ENCODE measurements at places on chromosomes 16 and 17.

DNA sequence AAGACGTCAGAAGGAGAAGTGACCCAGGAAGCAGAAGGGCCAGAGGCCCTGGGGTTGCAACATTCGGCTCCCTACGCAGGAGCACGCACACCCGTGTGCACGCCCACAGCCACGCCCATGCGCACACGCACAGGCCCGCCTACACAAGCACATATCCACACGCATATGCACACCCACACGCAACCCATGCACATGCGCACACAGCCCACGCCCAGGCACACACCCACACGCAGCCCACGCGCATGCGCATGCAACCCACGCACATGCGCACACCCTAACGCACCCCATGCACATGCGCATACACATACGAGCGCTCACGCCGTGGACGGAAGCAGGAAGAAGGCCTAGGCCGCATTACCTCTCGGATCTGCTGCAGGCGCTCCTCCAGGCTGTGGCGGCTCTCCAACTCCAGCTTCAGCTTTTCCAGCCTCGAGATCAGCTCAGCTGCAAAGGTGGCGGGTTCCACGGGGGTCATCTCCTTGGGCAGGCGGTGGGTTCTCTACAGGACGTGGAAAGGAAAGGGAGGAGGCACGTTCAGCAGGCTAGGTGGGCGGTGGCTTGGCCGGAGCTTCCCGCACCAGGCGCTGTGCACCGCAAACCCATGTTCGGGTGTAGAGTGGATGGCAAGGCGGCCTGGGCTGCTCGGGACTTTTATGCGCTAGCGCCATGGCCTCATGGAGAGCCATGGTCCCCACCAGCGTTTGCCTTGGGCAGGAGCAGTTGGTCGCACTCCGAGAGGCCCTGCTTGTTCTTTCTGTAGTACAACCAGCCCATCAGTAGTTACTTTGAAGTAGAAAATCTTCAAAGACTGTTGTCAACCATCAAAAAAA, 23.4 kb downstream of the AXIN2 start:
- DNase-seq = peak; percentile 66

GRCh38 chr17:34852614-34853013, 108.6 kb downstream of the CCT6B start:
- DNase-seq = no peak

GRCh38 chr17:77889866-77890760, 68.4 kb upstream of the TNRC6C start:
- no peak for DNase-seq

- no peak for DNase-seq
These were observed 4.1 kb upstream of the PDE6G start for GRCh38 chr17:81660441-81660840.

- no peak for DNase-seq
These were observed 40.9 kb downstream of the RMI2 start for GRCh38 chr16:11386054-11386680.

- DNase-seq = no peak
These were observed 12.2 kb upstream of the ITGAE start for GRCh38 chr17:3813171-3813570.

- peak; percentile 74 for DNase-seq
These were observed 147.4 kb upstream of the TBX2 start for GRCh38 chr17:61251939-61252865.

GRCh38 chr17:68613739-68614298, 12.7 kb upstream of the FAM20A start:
- DNase-seq = peak; percentile 41

- no peak for DNase-seq
These were observed 209.7 kb downstream of the MSI2 start for GRCh38 chr17:57466017-57466471.

DNA sequence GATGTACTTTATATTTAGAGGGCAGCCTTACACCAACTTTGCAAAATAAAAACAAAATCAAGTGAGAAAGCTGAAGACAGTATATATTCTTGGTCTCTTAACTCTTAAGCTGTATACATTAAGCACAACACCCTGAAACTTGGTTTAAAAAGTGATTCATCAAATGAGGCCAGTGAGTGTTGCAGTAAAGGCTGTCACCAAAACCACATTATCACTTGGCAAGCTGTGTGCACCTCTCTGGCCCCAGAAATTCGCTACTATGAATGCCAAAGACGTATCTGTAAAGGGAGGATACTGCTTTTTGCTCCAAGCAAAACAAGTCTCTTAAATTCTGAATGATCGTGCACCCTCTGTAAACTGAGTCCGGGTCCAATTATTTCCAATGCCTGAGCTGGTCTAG, 163.9 kb downstream of the ZFHX3 start:
- DNase-seq = no peak

- no peak for DNase-seq
These were observed 199.6 kb upstream of the MAF start for GRCh38 chr16:79800016-79800608.

- DNase-seq = no peak
These were observed 7.6 kb upstream of the EVPL start for GRCh38 chr17:76034428-76035350.

GRCh38 chr16:9755081-9755480, 427.1 kb downstream of the GRIN2A start:
- no peak for DNase-seq

- DNase-seq = no peak
These were observed 65.6 kb downstream of the PRKCB start for GRCh38 chr16:23901178-23902033.

DNA sequence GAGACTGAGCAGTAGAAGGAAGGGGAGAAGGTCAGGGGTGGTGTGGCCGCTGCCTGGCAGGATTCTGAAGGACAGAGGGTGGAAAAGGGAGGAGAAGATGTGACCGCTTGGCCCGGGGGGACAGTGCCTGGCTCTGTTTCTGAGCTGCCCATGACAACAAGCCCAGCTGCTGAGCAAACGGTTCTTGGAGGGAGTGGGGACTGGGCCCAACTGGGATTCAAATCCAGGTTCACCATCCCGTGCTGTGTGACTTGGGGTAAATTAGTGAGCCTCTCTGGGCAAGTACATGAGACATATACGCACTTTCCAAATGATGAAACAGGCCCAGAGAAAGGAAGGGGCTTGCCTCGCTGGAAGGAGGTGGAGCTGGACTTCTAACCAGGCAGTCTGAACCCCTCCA, 23.3 kb downstream of the SEC14L5 start:
- DNase-seq = no peak

DNA sequence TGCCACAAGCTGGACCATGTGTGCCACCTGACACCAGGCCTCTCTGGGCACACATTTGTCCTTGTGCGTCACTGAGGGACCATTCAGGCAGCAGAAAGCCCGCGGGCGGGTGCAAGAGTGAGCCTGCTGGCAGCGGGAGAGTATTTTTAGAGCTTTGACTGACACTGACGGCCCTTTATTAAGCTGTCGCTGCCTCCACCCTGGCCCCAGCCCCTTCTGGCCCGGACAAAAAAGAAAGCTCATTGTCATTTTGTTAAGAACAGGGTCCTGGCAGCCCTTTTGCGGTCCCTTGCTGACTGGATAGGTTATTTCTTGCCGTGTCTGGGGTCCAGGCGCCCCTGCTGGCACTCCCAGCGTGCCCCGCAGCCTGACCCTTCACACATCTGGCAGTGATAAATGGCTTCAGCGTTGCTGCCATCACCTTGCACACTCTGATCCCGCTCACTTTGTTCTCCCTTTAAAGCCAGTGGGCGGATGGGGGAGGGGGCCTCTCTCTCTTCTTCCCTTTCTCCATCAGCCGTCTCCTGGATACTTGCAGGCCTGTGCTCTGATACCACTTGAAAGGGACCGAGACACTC, 78.4 kb upstream of the NKD1 start:
- no peak for DNase-seq

GRCh38 chr17:1487939-1488825, 4.3 kb downstream of the MYO1C start:
- peak; percentile 65 for DNase-seq

- no peak for DNase-seq
These were observed 33.4 kb upstream of the TMEM92 start for GRCh38 chr17:50240851-50241250.

DNA sequence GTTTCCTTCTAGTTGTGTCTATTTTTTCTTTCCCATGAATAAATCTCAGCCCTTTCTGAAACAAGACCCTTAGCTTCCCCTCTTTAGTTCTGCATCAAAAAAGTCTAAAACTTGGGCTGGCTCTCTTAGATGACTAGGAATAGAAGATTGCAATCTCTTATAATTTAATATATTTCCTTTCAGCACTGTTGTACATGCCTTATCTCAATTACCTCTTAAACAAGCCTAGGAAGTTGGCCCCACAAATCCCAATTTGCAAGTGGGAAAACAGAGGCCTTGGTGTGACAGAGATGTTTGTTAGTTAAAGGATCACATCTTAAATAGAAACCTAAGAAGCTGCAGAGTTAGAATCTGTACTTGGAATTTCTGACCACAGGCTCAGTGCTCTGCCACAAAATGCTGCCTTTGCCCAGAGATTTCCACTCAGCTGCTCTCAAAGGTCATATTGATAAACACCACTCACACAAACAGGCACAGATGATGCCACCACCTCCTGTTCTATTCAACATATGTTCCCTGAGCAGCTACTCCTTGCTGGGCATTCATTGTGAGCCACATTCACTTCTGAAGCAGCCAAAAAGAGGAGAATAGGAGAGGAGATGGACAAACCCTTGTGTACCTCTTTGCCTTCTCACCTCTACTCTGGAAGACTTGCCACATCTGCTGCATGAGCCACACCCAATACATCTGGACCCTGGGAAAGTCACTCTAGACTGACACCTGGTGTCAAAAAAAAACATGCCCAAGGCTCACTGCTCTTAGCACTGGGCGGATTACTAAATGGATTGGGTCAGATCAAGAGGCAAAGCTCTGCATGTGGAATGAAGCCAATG, 5.5 kb downstream of the CCDC182 start:
- peak; percentile 33 for DNase-seq

- DNase-seq = no peak
These were observed 8.8 kb downstream of the MAP3K3 start for GRCh38 chr17:63631062-63631461.

GRCh38 chr17:13671771-13672170, 70.0 kb upstream of the HS3ST3A1 start:
- DNase-seq = no peak

DNA sequence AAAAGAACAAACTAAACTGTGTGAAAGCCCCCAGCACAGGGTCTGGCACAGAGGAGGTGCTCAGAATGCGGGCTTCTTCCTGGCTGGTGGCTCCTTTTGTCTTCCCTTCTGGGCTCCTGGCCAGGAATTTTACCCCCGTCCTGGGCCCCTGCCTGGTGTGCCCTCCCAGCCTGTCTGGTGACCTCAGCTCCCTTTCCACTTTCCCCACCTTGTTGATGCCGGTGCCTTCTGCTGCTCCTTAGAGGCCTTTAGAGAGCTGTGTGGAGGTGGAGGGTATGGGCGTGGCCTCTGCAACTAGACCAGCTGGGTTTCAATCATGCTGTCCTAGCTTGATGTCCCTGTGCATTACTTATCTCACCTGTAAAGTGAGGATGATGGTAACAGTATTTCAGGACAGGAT, 16.8 kb downstream of the PIRT start:
- DNase-seq = no peak

- no peak for DNase-seq
These were observed 54.5 kb downstream of the TK2 start for GRCh38 chr16:66495440-66495839.

DNA sequence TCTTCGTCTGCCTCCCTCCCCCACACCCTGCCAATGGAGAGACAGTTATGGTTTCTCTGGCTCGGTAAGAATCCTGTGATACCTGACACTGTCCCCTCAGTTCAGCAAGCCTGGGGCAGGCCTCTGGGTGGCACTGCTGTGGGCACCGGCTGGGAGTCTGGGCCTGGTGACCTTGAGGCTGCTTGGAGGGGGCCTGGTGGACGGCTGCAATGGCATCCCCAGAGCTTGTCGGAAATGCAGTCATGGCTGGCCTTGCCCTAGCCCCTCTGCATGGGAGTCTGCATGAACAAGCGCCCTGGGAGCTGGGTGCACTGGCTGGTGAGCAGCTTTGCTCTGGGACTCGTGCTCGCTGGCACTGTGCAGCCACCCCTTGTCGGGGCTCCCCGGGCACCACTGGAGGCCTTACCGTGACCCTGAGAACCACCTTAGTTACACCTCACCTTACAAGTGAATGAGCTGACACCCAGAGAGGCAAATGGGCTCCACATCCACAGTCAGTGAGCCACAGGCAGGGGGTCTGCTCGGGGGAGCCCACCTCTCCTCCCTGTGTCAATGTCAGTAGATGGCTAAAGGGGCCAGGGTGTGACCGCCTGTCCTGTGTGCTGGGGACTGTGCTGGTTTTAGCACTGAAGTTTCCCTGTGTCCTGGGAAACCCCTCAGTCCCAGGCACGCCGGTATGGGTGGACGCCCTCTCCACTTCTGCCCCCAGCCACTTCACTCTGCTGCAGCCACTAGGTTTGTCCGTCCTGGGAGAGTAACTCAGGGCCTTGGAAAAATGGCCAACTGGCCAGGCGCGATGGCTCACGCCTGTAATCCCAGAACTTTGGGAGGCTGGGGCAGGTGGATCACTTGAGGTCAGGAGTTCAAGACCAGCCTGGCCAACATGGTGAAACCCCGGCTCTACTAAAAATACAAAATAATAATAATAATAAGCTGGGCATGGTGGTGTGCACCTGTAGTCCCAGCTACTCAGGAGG, 1.4 kb downstream of the LGALS3BP start:
- DNase-seq = no peak

GRCh38 chr16:22677024-22677830, 136.7 kb upstream of the HS3ST2 start:
- DNase-seq = no peak

- no peak for DNase-seq
These were observed 11.1 kb downstream of the MARF1 start for GRCh38 chr16:15631730-15632409.

GRCh38 chr17:36485805-36486203, 677 bp upstream of the ZNHIT3 start:
- no peak for DNase-seq

DNA sequence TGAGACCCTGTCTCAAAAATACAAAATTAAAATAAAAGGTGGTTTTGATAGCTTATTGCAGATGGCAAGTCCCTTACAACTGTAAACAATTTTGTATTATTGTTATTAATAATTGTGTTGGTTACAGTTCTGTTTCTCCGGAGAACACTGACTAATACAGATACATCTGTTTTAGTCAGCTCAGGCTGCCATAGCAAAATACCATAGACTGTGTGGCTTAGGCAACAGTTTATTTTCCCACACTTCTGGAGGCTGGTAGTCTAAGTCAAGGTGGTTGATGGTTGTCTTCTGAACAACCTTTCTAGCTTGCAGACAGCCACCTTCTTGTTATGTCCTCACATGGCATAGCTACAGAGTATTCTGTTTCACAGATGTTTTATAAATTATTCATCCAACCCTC, 14.2 kb upstream of the IL21R start:
- DNase-seq = no peak

All from CD4-positive, alpha-beta T cell treated with Interferon alpha-2 for 1 hour (primary cell).